ENCODE measurements at places on chromosomes 5 and 9.

GRCh38 chr5:170092455-170093101 is 13.1 kb upstream of the FOXI1 start:
- DNase-seq, result no peak

- no peak for DNase-seq
Observed at GRCh38 chr5:115542086-115542485, 2.5 kb downstream of the FEM1C start.

DNA sequence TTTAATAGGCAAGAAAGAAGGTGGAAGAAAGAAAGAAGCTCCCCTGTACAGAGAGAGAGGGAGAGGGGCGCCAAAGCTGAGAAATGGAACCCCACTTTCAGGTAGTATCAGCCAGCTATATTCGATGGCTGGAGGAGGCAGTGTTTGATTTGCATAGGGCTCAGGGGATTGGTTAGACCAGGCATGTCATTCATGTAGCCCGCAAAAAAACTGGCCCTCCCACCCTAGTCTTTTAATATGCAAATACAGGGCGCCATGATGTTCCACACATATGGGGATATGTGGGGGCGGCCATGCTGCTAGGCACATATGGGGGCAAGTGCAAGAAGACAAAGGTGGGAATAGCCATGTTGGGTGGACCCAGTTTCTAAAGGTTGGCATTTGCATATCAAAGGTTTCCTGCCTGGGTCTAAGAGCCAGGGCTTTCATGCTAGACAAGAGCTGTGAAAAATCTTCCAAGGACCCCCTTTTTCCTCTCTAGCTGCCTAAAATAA is 174.4 kb upstream of the ADRA1B start:
- no peak for DNase-seq

- DNase-seq, result no peak
Observed at GRCh38 chr5:74414228-74414627, 226.3 kb downstream of the ENC1 start.

DNA sequence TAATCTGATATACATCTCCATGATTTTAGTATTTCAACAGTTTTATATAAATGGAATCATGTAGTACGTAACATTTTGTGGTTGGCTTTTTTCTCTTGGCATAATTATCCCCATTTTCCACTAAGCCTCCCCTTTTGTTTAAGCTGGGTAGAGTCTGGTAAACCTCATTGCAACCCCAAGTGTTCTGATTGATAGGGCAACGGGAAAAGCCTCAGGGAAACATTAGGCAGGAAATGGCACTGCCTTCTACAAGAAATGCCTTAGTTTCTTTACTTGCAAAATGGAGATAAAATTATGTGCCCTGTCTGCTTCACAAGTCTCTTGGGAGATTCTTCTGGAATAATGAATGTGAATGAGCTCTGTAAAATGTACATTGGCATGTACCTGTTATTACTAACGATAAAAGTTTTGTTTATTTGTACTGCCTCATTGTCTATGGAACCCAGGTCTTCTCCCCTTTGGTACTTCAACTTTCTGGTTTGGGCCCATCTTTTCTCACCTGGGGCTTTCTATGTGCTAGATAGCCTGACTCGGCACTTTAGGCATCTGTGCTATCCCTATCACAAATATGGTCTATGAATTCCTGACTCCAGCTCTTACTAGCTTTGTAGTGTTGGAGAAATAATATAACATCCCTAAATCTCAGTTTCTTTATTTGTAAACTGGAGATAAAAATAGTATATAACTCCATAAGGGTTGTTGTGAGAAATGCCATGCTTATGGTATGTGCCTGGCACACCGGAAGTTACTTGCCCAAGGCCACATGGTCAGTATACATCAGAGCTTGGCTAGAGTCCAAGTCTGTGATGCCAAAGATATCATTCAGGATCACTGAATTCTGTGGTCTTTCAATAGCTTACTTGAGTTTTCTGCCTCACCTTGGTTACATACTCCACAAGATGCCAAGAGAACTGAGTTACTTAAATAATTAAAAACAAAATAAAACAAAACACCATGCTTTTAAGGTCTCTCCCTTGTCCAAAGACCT is 48.2 kb upstream of the ZNF169 start:
- no peak for DNase-seq

Data from SW 1271 (cell line).